ENCODE measurements at places on chromosomes 1 and 21.

GRCh38 chr1:185694081-185694480 is 40.1 kb upstream of the HMCN1 start:
- peak; percentile 67 for DNase-seq

DNA sequence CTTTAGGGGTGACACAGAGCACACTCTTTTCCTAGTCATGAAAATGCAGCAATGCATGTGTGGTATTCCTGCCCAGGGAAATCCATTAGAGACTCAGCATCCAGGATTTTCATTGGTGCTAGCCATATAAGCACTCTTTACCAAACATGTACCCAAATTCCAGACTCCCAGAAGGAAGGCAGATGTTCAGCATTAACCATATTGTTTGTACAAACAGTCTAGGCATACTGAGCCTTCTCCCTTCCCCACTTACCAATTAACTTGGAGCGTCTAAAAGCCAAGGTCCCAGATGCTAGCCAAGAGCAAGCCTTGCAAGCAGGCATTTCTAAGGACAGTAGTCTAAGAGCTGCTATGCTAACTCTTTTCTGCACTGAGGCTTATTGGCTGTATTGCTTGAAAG is 27.9 kb downstream of the ZBED6 start:
- no peak for DNase-seq

- no peak for DNase-seq
Measured at GRCh38 chr1:7469255-7469938, 301.7 kb upstream of the VAMP3 start.

- DNase-seq, result no peak
Measured at GRCh38 chr1:108140936-108141335, 59.2 kb downstream of the SLC25A24 start.

Data from activated CD4-positive, alpha-beta T cell treated with anti-CD3 and anti-CD28 coated beads, Interleukin-2, amount 10 ng/mL, durations not matched to agents 24 days and 14 days (primary cell).